Activated naive CD4-positive, alpha-beta T cell treated with anti-CD3 and anti-CD28 coated beads for 36 hours (primary cell): ENCODE measurements at places on chromosomes 12 and 14. TPM values are rescaled to one million over a fixed set of nuclear protein-coding genes. Genes with fewer than 3 reads are reported as not detected.

DNA sequence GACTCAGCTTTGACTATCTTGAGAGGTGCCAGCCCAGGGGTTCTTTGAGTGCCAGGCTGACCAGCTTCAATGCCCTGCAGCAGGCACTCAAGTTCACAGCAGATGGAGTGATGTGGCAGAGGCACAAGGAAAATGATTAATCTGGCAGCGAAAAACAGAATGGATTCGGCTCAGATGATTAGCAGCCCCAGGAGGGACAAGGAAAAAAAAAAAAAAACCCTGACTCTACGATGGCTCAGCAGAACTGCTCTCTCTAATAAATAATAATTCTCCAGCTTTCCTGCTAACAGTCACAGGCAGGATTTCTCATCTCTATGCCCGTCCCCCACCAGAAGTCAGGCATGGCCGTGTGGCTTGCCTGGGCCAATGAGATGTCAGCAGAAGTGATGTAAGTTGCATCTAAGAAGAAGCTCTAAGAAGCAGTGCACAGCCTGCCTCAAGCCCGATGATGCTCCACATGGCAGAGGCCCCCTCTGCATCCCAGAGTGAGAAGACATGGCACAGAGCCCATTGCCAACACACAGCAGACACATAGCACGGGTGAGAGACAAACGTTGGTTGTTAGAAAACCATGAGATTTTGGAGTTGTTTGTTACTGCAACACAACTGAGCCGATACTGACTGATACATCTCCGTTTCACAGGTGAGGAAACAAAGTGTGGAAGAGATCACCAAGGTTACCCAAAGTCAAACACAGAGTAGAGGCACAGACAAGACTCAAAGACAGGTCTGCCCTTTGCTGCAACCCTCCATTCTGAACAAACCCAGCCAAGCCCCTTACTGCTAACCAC lies 111.0 kb downstream of the SCARB1 start:
- H3K36me3 ChIP-seq, result no peaks in the 10 kb centered on the region
- H3K4me3 ChIP-seq, result no peak overlapping the region
- DNase-seq, result no peak

ADAM21 gene
- 0.32 TPM for total RNA-seq

DNA sequence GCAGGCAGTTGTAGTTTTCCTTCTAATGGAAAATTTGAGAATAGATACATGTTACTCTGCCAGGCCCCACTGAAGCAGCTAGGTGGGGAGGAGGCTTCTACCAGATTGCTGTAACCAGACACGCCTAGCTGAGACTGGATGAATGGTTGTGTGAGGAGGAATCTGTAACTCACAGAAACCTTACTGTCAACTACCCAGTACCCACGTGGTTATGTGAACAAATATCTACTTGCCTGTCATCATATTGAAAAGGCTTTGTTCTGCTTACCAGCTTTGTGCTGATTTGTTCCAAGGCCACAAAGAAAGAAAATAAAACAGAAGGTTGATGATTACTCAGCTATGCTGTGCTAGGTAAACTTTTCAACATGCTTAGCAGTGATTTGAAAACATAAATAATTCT lies 167.2 kb downstream of the CAPZA3 start:
- no peak for DNase-seq
- no peaks in the 10 kb centered on the region for H3K36me3 ChIP-seq
- H3K27me3 ChIP-seq, result no peaks in the 10 kb centered on the region
- H3K4me1 ChIP-seq, result no peaks in the 10 kb centered on the region

- no peaks in the 10 kb centered on the region for H3K4me1 ChIP-seq
- H3K4me3 ChIP-seq, result no peak overlapping the region
- H3K36me3 ChIP-seq, result no peaks in the 10 kb centered on the region
- no peaks in the 10 kb centered on the region for H3K27me3 ChIP-seq
Measured at GRCh38 chr14:99519347-99519881, 38.2 kb downstream of the CCNK start.

TSPAN11 gene
- not detected for total RNA-seq

GRCh38 chr14:55028066-55028465 lies 1.0 kb downstream of the SOCS4 start:
- DNase-seq, result no peak
- peak overlapping the region; percentile 96 for H3K4me3 ChIP-seq
- peaks cover 24% of the 10 kb centered on the region for H3K36me3 ChIP-seq

IAPP gene
- total RNA-seq, result not detected

GRCh38 chr12:114213055-114213581 lies 192.8 kb downstream of the TBX5 start:
- peaks cover 13% of the 10 kb centered on the region for H3K27me3 ChIP-seq
- H3K4me1 ChIP-seq, result no peaks in the 10 kb centered on the region
- no peak overlapping the region for H3K4me3 ChIP-seq
- H3K36me3 ChIP-seq, result no peaks in the 10 kb centered on the region
- DNase-seq, result no peak
- no peak overlapping the region for H3K27ac ChIP-seq

- no peak overlapping the region for H3K4me3 ChIP-seq
- DNase-seq, result no peak
- no peaks in the 10 kb centered on the region for H3K27me3 ChIP-seq
- peaks cover 14% of the 10 kb centered on the region for H3K36me3 ChIP-seq
Measured at GRCh38 chr12:105343836-105344235, 13.3 kb downstream of the C12orf75 start.

DNA sequence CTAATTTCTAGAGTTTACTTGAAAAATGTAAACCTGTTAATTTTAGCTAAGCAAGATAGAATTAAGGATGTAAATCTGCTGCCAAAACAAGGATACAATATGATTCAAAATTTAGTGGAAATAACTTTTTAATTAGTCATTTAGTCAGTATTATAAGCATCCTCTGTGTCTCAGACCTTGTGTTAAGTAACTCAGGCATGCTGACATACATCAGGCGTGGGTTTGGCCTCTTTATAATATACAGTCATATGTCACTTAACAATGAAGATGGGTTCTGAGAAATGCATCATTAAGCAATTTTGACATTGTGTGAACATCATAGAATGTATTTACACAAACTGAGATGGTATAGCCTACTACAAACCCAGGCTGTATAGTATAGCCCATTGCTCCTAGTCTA lies 386.9 kb downstream of the ZFP36L1 start:
- no peaks in the 10 kb centered on the region for H3K27me3 ChIP-seq
- H3K36me3 ChIP-seq, result no peaks in the 10 kb centered on the region
- H3K4me3 ChIP-seq, result no peak overlapping the region
- no peak for DNase-seq
- H3K27ac ChIP-seq, result no peak overlapping the region
- H3K4me1 ChIP-seq, result peaks cover 31% of the 10 kb centered on the region

RD3L gene
- total RNA-seq, result not detected
